Stimulated activated CD4-positive, alpha-beta T cell treated with anti-CD3 and anti-CD28 coated beads, Interleukin-4, amount 100 ng/mL, for 1 hour (primary cell): ENCODE measurements at places on chromosomes 16 and 17.

DNA sequence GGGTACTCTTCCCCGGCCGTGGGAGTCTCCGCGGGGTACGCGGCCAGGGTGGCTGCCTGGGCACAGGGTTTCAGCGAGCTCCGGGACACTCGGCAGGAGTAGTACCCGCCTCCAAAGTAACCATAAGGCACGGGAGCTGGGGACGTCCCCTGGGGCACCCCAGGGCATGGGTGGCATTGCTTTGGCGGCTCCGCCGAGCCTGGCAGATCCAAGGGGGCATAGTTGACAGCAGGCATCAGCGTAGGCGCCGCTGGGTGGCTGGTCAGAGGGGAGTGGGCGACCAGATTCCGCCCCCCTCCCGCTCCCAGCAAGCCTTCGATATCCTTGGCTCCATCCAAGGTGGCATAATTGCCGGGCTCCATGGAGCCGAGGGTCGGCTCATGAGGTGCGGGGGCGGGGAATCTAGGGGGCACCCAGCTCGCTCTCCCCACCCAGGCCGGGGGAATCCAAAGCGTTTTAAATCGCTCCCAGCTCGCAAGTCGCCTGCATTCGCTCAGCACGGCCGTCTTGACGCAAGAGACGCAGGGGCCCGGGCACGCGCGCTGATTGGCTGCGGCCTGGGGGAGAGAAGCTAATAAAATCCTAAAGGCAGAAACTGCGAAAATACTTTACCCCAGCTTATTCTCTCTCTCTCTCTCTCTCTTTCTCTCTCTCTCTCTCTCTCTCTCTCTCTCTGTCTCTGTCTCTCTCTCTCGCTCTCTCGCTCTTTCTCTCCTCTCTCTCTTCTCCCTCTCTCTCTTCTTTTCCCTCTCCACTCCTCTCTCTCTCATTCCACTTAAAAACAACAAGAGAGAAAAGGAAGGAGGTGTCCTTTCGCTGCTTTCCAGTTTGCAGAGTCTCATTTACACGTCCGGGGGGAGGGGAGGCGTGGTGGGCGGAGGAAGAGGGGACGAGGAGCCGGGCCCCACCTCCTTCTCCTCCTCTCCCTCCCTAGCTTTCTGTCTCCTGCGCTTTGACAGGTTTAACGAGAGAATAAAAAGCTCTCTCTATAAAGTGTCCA is at the start of gene HOXB13:
Gene HOXB13, minus strand, starts transcription at position 519 of the 1,000 bp plus-strand sequence. Its CDS starts 157 bp downstream, at position 362.
- DNase-seq, result peak; percentile 53

- DNase-seq, result no peak
Measured at GRCh38 chr16:63808730-63809129, 1313.1 kb downstream of the CDH11 start.

- no peak for DNase-seq
Measured at GRCh38 chr16:78759596-78759995, 660.1 kb downstream of the WWOX start.

DNA sequence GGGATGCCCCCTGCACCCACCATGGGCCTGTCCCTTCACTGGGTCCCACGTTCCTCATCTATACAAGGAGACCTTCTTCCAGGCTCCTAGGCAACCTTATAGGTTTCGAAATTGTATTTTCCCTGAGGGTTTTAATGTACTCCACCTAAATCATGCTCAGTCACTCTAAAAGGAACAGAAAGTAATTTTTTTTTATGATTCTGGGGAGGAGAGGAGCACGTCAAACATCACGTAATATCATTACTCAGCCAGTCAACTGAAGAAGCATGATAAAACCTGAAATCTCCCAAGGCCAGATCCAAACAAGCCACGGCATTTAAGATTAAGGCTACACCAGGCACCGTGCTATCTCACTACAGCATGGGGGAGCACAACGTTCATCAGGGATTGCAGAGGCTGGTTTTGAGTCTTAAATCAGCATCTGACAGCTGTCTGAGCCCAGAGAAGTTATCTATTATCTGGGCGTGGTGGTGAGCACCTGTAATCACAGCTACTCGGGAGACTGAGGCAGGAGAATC is 3.9 kb upstream of the TMEM114 start:
- DNase-seq, result no peak

DNA sequence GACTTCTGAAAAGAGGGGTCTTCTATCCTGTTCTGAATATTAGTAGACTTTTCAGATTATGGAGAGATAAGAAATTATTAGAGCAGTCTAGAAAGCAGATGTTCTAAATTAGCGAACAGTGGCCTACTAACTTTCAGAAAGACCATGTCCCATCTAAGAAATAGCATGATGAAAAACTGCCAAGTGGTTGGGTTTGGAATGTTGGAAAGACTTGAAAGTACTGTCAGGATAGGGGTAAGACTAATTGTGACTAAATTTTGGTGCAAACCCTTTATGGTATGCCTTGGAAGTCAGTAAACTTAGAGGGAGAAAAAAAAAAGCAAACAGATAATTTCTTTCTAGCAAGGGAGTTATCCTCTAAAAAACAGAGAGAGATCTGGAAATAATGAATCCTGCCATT is 41.1 kb downstream of the TANGO6 start:
- DNase-seq, result no peak

GRCh38 chr17:37698132-37698910 is 46.5 kb downstream of the HNF1B start:
- no peak for DNase-seq

- DNase-seq, result peak; percentile 73
Measured at GRCh38 chr17:13594762-13595598, 6.7 kb downstream of the HS3ST3A1 start.

GRCh38 chr17:1294157-1294717 is 14.8 kb downstream of the TRARG1 start:
- peak; percentile 32 for DNase-seq

- no peak for DNase-seq
Measured at GRCh38 chr16:81546781-81547180, 102.2 kb downstream of the CMIP start.

- no peak for DNase-seq
Measured at GRCh38 chr17:64154313-64154695, 24.4 kb upstream of the ERN1 start.

DNA sequence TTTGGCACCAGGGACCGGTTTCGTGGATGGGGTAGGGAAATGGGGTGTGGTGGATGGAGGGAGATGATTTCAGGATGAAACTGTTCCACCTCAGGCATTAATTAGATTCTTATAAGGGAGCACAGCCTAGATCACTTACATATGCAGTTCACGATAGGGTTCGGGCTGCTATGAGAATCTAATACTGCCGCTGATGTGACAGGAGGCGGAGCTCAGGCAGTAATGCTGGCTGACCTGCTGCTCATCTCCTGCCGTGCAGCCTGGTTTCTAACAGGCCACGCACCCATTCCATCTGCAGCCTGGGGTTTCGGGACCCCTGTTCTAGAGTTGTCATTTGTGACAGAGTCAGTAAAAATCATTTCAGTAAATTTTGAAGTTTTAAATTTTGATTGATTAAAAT is 99.7 kb downstream of the CHD9 start:
- no peak for DNase-seq

GRCh38 chr17:12603566-12603965 is 62.1 kb upstream of the MYOCD start:
- DNase-seq, result no peak

GRCh38 chr17:60230358-60230757 is 80.6 kb downstream of the CA4 start:
- DNase-seq, result no peak

GRCh38 chr16:84268291-84269040 is 26.2 kb upstream of the WFDC1 start:
- DNase-seq, result no peak

DNA sequence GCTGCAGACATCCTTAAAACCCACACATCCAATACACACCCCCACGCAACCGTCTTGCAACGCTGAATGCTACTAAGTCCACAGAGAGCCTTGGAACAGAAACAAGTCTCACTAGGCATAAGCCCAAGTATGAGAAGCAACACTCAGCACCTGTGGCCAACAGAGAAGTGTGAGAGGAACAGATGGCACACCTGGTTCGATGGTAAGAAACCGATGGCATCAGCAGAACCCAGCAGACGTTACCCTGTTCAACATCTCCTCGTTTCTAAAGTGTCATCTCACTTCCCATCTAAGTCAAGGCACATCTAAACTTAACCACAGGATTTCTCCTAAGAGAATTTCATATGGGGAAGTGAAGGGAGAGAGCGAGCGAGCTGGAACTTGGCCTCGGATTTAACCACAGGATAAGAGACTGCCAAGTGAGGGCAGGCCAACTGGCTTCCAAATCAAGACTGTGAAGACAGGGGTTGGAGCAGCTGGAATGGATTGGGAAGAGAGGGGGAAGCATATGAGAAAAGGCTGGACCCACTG is 41.0 kb downstream of the NXPH3 start:
- no peak for DNase-seq

DNA sequence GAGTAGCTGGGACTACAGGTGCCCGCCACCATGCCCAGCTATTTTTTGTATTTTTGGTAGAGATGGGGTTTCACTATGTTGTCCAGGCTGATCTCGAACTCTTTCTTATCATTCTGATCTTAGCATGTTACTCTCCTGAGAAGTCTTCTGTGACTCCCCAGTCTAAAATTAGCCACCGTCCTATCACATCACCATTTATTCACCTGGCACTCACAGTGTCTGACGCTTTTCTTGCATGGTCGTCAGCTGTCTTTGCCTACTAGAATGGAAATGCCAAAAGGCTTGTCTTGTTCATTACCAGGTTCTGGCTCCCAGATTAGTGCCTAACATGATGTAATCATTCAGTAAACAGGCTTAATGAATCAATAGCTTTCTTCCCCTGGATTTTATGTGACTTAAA is 23.8 kb downstream of the TOM1L1 start:
- DNase-seq, result no peak

DNA sequence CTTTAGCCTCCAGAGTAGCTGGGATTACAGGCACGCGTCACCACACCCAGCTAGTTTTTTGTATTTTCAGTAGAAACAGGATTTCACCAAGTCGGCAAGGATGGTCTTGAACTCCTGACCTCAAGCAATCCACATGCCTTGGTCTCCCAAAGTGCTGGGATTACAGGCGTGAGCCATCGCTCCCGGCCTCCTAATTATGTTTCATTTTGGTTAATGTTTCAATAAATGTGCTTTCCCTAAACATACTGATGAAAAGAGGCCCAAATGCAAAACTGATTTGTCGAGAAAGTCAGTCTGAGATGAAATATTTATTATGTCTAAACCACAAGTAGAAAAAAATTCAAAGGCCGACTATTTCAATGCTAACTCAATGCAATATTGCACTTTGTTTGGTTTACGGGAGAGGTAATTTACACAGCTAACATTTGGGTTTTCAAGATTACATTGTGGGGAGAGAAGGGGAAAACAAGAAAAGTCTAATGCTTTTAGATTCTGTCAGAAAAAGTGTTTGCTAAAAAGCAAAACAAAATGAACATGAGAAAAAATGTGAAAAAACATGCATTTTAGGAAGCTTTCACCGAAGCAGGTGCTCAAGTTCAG is 9.8 kb downstream of the STAT3 start:
- DNase-seq, result no peak

DNA sequence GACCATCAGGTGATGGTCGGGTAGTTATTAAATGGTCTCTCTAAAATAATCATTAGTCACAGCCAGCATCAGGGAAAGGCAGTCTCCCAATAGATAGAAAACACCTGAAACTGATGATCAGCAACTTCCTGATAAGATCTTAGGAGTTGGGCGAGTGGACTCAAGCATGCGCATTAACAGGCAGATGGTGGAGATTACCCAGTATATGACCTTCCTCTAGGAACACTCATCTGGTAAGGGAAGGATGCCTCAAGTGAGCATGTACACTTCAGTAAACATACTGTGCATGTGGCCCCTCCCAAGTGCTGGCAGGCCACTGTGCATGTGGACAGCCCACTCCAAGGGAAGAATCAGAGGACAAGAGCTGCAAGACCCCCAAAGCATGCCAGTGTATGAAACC is 105.9 kb downstream of the ABCC12 start:
- DNase-seq, result no peak

DNA sequence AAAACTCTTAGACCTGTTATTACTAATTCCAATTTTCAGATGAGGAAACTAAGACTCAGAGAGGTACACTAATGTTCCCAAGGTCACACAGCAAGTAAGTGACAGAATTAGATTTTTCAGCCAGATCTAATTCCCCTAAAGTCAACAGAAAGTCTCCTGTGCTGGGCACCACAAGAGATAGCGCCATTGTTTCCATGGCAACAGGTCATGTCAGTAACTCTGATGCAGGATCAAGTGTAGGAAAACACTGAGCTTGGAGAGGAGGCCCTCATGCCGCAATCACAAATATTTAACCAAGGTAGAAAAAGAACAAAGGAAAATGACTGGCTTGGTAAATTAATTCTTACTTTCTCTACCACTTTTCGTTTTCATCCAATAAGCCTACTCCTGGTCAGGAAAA is 166.0 kb upstream of the CDH13 start:
- no peak for DNase-seq

DNA sequence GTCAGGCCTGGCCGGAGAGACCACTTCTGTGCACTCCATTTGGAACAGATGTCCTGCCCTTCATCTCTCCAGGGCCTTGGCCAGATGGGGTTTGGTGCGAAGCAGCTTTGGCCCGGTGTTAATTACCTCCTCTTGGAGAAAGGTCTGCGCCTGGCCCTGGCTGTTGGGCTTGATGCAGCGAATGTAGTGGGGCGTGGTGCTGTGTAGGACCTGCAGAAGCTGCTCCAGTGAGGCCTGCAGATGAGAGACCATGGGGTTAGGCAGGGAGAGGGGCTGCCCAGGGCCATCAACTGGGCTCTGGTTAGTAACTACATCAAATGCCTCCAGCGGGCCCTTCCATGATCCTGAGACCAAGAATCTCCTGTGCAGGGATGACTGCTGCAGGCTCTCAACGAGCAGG is 18.7 kb downstream of the ZNHIT3 start:
- no peak for DNase-seq

DNA sequence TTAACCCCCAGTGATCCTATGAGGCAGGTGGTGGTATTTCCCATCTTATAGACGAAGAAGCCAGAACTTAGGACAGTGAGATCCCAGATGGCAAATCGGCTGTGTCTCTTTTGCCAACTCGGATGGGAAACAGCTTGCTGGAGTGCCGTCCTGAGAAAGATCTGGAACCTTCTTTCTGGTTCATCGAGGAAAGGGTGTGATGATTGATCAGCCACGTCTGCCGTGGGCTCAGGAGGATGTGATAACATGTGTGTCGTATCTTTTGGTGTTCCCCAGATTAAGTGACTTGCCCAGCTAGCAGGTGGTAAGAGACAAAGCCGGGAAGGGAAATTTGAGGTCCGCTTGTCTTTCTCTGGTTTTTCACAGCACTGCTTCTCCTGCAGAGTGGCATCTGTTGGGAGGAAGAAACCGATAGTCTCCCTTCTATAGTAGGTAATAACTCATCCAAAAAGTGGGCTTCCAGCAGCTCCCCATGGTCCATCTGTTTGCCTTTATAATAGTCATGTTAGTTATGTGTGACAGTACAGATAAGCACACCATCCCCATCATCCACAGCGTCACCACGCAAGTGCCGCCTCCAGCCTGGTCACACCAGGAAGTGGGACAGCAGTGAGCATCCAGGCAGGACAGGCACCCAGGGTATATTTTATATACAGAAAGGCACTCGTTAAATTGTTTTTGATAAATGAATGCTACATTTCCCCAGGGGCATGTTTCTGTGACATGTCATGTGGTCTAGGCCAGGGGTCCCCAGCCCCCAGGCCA is 175.5 kb downstream of the KATNIP start:
- DNase-seq, result no peak

GRCh38 chr17:1143573-1143972 is 36.2 kb downstream of the ABR start:
- no peak for DNase-seq
